B cell (primary cell): ENCODE measurements at places on chromosomes 2 and 18. TPM values are rescaled to one million over a fixed set of nuclear protein-coding genes. Genes with fewer than 3 reads are reported as not detected.

DNA sequence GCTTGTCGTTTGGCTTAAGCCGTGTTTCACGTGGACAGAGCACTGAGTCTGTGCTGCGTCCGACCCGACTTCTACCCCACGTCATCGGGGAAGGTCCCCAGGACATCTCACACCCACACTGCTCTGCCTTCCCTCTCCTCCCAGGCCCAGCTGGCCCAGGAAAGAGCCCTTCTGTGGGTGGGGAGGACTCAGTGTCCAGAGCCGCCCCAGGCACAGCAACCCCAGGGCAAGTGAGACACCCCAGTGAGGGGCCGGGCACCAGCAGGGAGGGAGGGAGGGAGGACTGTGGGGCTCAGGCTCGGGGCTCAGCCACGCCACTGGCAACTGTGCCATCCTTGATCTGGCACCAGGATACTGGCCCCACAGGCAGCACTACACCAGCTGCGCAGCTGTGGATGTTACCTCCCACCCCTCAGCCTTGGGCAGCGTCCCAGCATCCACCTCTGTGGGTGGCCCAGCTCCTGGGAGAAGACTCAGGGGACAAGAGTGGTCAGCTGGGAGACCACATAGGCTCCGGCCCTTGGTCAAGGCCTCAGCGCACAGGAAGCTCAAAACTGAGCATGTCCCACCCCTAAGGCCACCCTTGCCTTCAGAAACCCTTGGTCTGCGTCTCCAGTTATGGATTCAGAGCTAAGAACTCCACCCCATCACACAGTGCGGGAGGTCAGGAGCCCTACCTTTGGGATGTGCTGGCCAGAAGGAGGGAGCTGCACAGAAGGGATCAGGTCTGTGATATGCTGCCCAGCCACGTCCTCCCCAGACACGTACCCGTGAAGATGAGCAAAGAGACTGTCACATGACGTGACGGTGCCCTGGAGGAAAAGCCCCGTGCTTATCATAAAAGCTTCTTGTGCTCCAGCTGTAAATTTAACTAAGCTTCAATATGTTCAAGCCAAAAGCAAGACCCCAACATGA, 11.7 kb downstream of the PASK start:
- no peaks in the 10 kb centered on the region for H3K4me1 ChIP-seq
- H3K36me3 ChIP-seq, result peaks cover 29% of the 10 kb centered on the region
- no peak overlapping the region for H3K27ac ChIP-seq
- H3K27me3 ChIP-seq, result no peaks in the 10 kb centered on the region

PTPN4 gene
- polyA plus RNA-seq, result 10.7 and 12.6 TPM in 2 replicates

EFEMP1 gene
- polyA plus RNA-seq, result not detected in 2 replicates

DNA sequence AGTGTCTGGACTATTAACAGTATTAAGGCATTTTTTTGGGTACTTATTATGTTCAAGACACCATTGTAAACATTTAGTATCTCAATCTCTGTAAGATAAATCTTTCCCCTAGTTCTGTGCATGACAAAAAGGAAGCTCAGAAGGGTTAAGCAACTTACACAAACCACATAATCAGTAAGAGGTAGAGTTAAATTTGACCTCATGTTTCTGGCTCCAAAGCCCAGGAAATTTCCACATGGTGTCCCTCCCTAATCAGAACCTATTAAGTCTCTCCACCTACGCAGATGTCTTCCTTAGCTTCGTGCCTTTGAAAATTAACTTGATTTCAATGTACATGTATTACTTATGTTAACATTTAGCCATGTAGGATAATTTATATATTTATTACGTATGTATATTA, 2.0 kb downstream of the MFSD6 start:
- H3K27ac ChIP-seq, result no peak overlapping the region
- H3K4me1 ChIP-seq, result peaks cover 24% of the 10 kb centered on the region
- no peaks in the 10 kb centered on the region for H3K27me3 ChIP-seq
- DNase-seq, result no peak

DNA sequence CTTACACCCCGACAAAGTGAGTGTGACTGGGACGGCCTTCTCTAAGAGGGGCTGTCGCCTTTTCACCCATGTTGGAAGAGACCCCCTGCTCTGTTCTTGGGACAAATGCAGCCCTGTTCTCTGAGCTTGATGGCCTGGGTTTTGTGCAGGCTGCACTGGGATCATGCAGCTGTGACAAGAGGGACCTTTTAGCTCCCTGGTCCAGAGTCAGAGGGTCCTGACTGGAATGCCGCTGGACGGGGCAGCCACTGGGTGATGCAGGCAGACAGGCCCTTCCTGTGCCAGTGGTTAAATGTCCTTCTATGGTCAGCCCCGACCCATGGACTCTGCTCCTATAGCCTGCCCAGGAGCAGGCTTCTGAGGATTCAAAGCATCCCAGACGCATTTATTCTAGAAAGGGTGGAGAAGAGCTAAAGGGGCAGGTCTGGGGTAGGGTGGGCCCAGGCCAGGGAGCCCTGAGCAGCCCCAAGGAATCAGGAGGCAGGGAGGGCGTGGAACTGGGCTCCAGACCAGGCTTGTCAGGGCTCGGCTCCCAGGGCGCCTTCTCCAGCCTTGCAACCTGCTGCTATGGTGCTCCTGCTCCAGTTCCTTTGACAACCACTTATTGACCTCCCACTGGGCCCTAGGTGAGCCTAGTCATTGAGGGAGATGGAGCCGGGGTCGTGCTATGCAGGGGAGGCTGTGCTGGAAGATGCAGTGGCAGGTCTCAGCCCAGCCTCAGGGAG, 277.9 kb upstream of the HS6ST1 start:
- no peaks in the 10 kb centered on the region for H3K4me1 ChIP-seq
- DNase-seq, result no peak
- no peak overlapping the region for H3K4me3 ChIP-seq
- no peaks in the 10 kb centered on the region for H3K36me3 ChIP-seq

DNA sequence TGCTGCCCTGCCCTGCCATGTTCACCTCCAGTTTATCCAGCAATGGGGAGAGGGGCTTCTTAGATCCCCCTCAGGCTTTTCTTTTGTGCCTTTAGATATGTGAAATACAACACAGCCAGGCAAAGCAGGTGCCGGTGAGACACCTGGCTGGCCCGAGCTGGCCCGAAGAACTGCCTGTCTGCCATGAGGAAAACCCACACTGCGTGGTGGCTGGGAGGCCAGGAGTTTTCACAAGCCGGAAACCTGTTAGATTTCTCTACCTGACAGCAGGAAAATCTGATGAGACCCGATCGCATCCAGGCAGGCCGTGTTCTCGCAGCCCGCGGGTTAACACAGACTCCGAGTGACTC, 5.7 kb upstream of the GAL3ST2 start:
- no peaks in the 10 kb centered on the region for H3K36me3 ChIP-seq
- no peaks in the 10 kb centered on the region for H3K27me3 ChIP-seq
- H3K27ac ChIP-seq, result no peak overlapping the region
- no peak overlapping the region for H3K4me3 ChIP-seq
- H3K4me1 ChIP-seq, result no peaks in the 10 kb centered on the region
- no peak for DNase-seq

ALPI gene
- polyA plus RNA-seq, result not detected in 2 replicates

- H3K4me3 ChIP-seq, result no peak overlapping the region
- H3K27me3 ChIP-seq, result no peaks in the 10 kb centered on the region
- H3K36me3 ChIP-seq, result no peaks in the 10 kb centered on the region
- no peak overlapping the region for H3K27ac ChIP-seq
- DNase-seq, result no peak
Measured at GRCh38 chr2:232490221-232491138, 2.8 kb upstream of the ECEL1 start.

GRCh38 chr2:75065402-75066008, 107.1 kb downstream of the POLE4 start:
- H3K4me3 ChIP-seq, result no peak overlapping the region
- no peaks in the 10 kb centered on the region for H3K4me1 ChIP-seq
- no peak overlapping the region for H3K27ac ChIP-seq
- DNase-seq, result no peak

RAB31 gene
- polyA plus RNA-seq, result 14.0 and 15.5 TPM in 2 replicates

DNA sequence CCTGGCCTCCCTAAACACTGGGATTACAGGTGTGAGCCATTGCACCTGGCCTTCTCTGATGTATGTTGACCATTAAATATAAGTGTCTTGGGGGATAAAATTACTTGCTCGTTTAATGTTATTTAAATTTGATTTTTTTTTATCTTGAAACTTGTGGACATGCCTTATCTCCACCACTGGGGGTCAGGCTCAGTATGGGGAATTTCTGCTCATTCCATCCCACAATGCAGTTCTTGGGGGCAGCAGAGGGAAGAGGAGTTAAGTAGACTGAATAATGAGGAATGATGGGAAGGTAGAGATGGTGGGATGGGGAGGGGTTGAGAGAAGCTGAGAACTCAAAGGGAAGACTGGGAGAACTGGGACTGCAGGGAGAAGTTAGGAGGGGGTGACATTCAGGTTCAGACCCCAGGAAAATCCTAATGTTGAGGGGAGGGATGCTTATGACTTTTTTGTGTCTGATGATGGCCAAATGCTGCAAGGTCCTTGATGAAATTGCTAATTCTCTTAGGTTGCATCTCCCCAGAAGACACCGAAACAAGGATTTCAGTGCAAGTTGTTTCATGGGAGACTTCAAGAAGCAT, 174.2 kb downstream of the MIB1 start:
- DNase-seq, result no peak
- no peak overlapping the region for H3K27ac ChIP-seq
- H3K4me1 ChIP-seq, result no peaks in the 10 kb centered on the region
- no peak overlapping the region for H3K4me3 ChIP-seq

DNA sequence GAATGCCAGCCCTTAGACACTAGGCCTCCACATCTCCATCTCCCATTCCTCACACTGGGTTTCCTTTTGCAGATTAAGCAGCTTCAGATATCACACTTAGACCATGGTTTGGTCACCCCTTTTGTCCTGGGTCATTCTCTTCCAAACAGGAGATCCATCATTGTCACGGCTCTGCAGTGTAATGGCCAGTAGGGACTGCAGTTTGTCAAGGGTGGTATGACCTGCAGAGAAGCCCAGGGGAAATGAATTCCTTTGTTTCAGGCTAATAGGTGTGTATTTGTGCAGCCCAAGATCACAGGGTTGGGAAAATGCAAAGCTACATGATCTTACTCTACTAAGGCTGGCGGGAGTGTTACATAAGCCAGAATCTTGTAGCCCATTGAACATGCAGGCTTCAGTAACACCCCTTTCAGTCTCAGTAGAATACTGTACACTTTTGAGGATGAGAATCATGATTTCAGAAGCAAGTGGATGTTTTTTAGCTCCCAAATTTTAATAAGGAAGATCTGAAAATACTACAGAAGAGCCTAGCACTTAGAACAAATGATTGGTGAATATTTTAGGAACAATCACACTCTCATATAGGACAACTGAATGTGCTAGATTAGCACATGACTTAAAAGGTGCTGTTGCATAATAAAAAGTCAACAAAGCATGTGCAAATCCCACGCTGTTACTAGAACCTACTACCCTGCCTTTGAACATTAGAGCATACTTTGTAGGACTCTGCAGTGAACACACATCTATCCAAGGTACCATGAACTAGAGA, 24.0 kb upstream of the LPIN1 start:
- H3K4me3 ChIP-seq, result no peak overlapping the region
- no peaks in the 10 kb centered on the region for H3K27me3 ChIP-seq
- no peak overlapping the region for H3K27ac ChIP-seq
- DNase-seq, result no peak

CTAGE1 gene
- polyA plus RNA-seq, result not detected in 2 replicates

GRCh38 chr18:77111951-77112746, 20.4 kb downstream of the MBP start:
- peaks cover 42% of the 10 kb centered on the region for H3K36me3 ChIP-seq
- no peak for DNase-seq
- H3K27ac ChIP-seq, result no peak overlapping the region

RRM2 gene
- polyA plus RNA-seq, result 0.84 and 3.3 TPM in 2 replicates

SRD5A2 gene
- polyA plus RNA-seq, result 0.03 TPM in 1 of 2 replicates, not detected in the other

- H3K36me3 ChIP-seq, result no peaks in the 10 kb centered on the region
- DNase-seq, result no peak
- H3K4me1 ChIP-seq, result no peaks in the 10 kb centered on the region
- H3K27ac ChIP-seq, result no peak overlapping the region
- no peaks in the 10 kb centered on the region for H3K27me3 ChIP-seq
Measured at GRCh38 chr2:163812926-163813520, 77.2 kb upstream of the FIGN start.

GRCh38 chr2:149767516-149767974, 180.0 kb upstream of the MMADHC start:
- no peaks in the 10 kb centered on the region for H3K27me3 ChIP-seq
- H3K4me1 ChIP-seq, result no peaks in the 10 kb centered on the region
- DNase-seq, result no peak

- H3K36me3 ChIP-seq, result no peaks in the 10 kb centered on the region
- no peak for DNase-seq
- no peaks in the 10 kb centered on the region for H3K27me3 ChIP-seq
- no peak overlapping the region for H3K4me3 ChIP-seq
Measured at GRCh38 chr2:71592181-71592711, 138.9 kb downstream of the DYSF start.

- H3K4me3 ChIP-seq, result no peak overlapping the region
- H3K36me3 ChIP-seq, result no peaks in the 10 kb centered on the region
- peaks cover 3% of the 10 kb centered on the region for H3K27me3 ChIP-seq
- H3K27ac ChIP-seq, result no peak overlapping the region
- H3K4me1 ChIP-seq, result peaks cover 16% of the 10 kb centered on the region
Measured at GRCh38 chr2:85441864-85442263, 23.4 kb downstream of the SH2D6 start.

- DNase-seq, result no peak
- no peaks in the 10 kb centered on the region for H3K27me3 ChIP-seq
Measured at GRCh38 chr2:88828397-88829137, 137.1 kb downstream of the RPIA start.

DNA sequence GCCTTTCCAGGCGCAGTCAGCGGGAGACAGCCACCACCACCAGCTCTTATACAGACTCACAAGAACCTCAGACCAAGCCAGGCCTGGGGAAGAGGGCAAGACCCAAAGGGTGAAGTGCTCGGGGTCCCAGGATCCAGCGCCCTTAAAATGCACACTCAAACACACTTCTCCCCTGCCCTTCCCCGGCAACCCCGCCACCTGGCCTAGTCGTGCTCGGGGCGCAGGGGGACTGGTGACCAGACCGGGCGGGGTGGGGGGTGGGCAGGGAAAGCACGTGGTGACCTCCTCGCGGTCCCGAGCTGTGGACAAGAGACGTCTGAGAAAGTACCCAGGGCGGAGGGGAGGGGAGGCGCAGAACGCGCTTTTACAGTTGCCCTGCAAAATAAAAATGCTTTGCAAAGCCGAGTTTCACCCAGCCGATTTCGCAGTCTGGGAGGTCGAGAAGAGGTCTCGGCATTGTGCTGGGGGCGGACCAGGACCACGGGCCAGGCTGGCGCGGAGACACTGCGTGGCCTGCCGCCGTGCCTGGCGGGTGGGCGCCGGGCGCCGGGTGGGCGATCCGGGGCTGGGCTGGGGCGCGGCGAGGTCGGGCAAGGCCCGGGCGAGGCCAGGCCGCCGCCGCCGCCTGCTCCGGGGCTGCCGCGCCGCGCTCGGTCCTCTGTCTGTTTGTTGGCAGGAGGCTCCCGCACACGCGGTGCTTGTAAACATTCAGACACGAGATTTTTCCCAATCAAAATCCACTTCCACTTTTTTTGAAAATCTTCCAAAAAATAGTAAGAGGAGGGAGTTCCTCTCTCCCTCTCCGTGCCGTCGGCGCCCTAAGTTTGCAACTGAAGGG, 2.0 kb downstream of the BCL11A start:
- H3K27ac ChIP-seq, result peak overlapping the region; percentile 91
- peak overlapping the region; percentile 78 for H3K4me3 ChIP-seq
- H3K36me3 ChIP-seq, result peaks cover 16% of the 10 kb centered on the region

- H3K27ac ChIP-seq, result no peak overlapping the region
- no peaks in the 10 kb centered on the region for H3K4me1 ChIP-seq
- H3K36me3 ChIP-seq, result no peaks in the 10 kb centered on the region
- no peak overlapping the region for H3K4me3 ChIP-seq
Measured at GRCh38 chr2:148529745-148530144, 114.8 kb upstream of the EPC2 start.
